ENCODE measurements at places on chromosomes 4 and X.

DNA sequence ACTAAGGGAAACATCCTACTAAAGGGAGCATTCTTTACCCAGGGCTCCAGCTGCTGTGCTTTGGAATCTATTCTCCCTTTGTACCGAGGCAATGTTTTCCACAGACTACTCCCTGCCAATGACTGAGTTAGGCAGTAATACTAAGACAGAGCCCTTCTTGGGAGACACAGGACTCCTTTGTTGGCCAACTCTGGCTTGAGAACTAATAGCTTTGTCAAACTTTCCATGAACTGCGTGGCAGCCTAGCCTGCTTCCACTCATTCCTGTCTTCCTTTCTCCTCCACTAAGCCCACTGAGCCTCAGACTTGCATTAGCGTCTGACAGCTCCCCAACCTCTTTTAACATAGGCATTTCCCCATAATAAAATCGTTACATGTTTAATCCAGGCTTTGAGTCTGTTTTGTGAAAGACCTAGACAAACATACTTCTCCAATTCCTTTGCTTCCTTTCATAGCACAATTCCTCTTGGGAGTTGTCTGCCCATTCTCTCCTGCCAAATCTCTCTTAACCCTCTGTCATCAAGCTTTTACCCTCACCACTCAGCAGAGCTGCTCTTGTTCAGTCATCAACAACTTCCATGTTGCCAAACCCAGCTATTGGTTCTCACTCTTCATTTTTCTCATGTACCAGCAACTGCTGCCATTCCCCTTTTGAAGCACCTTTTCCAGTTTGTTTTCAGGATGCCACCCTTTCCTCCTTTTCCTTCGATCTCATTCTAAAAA, 300.3 kb upstream of the IGFBP7 start:
- DNase-seq, result no peak

- no peak for DNase-seq
These were observed 4.1 kb downstream of the ZNF827 start for GRCh38 chr4:145934434-145935047.

DNA sequence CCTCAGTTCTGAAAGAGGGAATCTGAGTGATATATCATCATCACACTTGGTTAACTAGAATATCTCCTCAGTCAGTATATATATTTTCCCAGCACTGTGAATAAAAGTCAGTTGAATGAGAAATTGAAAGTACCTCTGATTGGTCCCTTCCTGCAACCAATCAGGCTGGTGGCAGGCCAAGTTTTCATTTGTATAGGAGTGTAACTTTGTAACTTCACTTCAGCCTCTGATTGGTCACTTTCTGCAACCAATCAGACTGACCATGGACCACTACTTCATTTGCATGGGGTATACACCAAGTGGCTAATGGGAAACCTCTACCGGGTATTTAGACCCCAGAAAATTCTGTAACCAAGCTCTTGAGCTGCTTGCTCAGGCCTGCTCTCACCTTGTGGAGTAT, 2.0 kb upstream of the PGK1 start:
- no peak for DNase-seq

DNA sequence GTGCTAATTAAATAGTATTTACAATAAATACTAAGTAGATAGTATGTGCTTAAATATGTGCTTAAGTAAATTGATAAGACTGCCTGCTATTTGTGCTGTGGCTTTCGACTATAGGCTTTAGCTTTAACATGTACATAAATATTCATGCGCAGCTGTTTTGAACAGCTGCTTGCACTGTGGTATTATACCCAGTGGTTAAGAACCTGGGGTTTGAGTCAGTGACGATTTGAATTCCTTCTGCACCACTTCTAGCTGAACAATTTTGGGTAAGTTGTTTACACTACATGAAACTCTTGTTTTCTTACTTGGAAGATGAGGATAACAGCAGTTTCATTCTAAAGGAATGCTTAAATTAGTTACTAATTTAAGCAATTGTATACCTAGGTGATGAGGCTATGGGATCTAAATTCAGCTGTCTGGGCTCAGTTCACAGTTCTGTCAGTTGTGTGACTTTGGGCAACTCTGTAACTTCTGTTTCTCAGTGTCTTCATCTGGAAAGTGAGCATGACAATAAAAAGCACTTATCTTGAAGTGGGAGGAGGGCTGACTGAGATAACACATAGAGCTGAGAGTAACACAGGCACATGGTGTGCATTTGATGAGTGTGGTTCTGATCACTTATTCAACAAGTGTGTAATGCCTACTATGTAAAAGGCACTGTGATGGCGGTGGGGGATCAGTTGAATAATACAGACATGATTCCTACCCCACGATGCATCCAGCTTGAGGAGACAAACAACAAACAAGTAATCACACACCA, 37.0 kb downstream of the HPGDS start:
- DNase-seq, result no peak

GRCh38 chr4:40630335-40631021, 814 bp upstream of the RBM47 start:
- DNase-seq, result no peak
